ENCODE measurements at places on chromosomes 11 and 22.

DNA sequence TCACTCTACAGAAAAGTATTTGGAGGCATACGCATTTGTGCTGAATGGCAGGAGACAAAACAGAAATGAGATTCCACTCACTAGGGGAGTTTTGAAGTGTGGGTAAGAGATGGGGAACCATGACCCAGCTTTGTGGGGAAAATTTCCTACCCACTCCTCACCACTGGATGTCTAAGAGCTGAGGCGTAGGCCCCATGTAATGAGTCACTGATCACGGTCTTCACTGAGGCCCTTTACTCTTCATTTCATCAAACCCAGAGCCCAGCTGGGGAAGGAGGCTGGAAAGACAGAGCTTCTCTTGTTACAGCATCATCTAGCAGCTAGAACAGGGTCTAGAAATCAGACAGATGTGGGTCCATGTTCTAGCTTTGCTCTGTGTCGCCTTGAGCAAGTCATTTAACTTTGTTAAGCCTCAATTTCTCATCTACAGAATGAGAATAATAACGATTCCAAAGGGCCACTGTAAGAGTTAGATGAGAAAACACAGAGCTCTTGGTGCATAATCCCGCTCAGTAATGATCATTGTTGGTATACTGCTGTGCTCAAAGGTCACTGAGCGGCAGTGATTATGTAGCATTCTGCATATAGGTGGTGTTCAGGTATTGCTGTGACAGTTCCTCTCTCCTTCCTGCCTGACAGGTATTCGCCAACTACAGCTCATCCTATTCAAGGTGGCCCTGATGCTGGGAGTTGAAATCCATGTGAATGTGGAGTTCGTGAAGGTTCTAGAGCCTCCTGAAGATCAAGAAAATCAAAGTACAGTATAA is 97.2 kb downstream of the MICAL2 start:
- no peak for DNase-seq

DNA sequence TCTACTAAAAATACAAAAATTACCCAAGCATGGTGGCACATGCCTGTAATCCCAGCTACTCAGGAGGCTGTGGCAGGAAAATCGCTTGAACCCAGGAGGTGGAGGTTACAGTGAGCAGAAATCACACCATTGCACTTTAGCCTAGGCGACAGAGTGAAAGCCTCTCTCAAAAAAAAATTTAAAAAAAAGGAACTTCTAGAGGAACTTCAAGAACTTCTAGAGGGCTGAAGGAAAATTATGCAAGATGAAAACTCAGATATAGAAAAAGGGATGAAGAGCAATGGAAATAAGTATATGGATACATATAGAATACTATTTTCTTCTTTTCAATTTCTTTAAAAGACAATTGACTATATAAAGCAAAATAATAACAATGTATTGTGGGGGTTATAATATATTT is 51.2 kb upstream of the PRR5 start:
- no peak for DNase-seq

DNA sequence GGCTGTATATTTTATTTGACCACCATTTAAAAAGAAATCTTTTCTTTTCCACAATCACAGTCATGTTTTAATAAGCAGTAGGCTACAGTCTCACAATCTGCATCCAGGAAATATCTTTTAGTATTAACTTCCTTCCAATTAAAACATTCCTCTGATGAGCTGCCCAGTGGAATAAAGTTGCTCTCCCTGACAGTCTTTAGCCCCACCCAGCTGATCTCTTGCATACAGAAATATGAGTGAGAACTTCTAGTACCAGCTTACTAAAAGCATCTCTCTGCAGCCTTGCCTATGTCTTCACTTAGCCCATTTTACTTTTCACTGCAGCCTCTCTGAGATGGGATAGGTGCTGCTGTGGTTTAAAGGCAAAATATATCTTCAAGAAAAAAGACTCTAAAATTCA is 143.4 kb upstream of the ANO3 start:
- no peak for DNase-seq

DNA sequence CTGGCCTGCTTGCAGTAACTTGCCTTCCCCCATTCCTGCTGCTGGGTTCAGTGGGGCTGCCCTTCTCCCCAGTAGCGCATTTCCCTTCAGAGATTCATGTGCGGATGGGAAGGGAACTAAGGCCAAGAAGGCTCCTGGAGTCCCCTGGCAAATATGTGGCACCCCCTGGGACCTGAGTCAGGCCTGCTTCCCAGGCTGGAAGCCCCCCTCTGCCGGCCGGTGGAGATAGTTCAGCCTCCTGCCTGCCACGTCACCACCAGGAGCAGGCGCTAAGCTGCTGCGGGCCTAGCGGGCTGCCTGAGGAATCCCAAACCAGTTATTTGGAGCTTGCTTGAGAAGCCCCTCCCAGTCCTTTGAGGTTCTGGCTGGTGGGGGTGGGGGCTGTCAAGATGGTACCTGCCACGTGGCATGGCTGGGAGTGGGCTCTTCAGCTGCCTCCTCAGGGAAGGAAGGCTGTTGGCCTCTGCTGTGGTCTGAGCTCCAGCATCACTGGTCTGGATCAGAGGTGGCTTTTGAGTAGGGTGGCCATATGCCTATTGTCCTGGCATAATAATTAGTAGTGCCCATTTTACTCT is 2.0 kb downstream of the SERPINH1 start:
- DNase-seq, result no peak

DNA sequence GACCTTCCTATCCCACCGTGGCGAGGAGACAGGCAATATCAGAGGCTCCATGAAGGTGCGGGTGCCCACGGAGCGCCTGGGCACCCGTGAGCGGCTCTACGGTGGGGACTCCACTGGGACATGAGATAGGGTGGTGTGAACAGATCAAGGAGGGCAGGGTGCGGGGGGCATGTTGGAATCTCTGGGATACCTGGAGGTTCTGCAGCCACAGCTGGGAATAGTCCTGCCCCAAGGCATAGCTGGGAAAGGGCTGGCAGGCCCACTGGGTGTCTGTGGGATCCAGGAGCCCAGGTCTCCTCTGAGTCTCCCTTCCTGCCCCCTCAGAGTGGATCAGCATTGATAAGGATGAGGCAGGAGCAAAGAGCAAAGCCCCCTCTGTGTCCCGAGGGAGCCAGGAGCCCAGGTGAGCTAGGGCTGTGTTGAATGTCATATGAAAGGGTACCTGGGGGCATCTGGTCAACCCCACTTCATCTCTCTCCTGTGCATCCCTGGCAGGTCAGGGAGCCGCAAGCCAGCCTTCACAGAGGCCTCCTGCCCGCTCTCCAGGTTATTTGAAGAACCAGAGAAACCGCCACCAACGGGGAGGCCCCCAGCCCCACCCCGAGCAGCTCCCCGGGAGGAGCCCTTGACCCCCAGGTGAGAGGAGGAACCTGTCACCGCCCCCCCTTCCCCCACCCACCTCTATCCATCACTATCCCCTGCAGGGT is 8.5 kb downstream of the PHOX2A start:
- no peak for DNase-seq

Data from NCI-H82 (cell line).